ENCODE measurements at places on chromosomes 7 and 10.

GRCh38 chr7:116340943-116341907 is 130.9 kb downstream of the TES start:
- DNase-seq = no peak

GRCh38 chr7:149245244-149245643 is 5.8 kb downstream of the ZNF212 start:
- no peak for DNase-seq

DNA sequence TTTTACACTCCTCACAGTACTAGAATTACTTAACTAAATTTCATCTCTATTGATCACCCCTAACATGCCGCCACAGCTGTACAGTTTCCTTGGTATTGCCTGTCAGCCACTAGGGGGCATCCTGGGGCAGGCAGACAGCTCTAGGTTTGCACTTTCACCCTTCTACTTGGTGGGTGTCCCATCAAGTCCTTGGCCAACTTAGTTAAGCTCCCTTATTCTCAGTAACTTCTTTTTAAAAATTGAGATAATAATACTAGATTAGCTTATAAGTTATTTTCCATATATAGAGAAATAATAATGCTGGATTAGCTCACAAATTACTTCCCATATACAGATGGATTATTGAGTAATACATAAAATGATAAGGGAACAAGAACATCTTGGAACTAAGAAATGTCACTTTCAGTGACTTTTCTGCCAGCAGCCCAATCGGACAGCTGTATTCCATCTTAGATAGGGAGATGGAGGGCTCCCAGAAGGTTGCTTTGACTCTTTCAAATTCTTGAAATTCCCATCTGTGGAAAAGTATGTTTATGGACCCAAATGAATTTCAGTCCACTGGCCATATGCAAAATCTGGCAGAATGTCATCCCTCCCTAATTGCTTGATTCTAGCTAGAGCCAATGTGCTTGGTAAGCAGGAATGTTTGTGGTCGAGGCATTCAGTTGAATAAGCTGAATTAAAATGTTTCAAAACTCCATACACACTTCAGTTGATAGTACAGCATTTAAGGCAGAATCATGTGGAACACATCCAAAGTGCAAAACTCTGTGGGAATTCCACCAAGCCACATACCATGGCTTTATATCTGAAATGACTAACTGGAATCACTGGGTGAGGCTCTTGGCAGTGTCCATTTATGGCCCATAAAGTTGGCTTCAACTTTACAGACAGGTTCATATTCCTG is 309.7 kb downstream of the CSTF2T start:
- peak; percentile 40 for DNase-seq

DNA sequence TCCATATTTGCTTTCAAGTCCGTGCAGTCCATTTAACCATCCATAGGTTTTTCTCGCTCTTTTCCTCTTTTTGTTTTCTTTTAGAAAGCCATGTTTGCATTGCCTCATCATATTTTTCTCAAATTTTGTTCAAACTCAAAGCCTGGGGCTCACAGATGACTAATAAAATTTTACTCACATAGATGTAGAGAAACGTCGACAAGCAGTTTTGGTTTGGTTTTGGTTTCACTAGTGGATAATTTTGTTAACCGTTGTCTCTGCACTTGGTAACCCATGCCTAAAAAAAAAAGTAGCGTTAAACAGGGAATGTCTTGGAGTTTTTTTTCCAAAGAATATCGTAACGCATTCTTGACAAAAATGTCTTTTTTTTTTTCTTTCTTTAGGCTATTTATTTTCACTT is 344.2 kb upstream of the GALNT17 start:
- DNase-seq = no peak

DNA sequence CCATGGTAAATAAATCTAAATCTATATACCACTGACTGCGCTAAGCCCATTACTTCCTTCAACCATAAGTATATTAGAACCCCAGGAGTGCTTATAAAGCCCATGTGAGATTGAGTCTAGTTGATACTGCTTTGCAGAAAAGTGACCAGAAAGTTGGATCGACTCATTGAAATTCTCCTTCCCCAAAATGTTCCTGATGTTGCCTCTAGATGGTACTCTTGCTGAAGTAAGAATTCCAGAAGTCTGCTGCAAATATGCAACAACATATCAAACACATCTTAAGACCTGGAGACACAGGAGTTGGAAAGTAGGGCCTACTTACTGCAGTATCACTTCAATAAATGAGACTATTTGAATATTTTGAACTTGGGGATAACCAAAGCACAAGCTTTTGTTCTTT is 550.8 kb downstream of the IPMK start:
- no peak for DNase-seq

DNA sequence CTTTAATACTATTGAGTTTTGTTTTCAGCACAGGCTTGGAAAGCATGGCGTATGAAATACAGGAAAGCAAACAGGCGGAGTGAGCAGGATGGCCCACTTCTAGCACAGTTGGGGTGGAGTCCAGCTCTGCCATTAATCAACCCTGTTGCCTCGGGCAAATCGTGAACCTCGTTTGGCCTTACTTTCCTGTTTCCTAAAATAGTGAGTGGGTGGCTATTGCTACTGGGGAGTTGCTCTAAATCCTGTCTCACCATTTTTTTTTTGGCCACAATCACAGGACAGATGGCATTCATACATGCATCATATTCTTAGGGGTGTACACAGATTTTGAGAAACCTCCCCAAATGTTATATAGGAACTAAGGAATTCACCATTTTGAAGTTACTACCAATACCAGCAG is 157.8 kb downstream of the ANLN start:
- no peak for DNase-seq

DNA sequence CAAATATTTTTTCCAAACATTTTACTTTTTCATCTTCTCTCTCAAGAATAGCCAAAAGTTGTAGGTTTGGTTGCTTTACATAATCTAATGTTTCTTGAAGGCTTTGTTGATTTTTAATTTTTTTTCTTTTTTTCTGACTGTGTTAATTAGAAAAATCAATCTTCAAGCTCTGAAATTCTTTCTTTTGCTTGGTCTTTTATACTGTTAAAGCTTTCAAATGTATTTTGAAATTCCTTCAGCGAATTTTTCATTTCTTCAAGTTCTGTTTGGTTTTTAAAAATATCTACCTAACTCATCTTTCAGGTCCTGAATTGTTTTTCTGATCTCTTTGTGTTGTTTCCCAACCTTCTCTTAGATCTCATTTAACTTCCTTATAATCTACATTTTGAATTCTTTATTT is 109.3 kb downstream of the SLC25A40 start:
- DNase-seq = no peak

GRCh38 chr10:64733980-64734379 is 1212.8 kb downstream of the REEP3 start:
- peak; percentile 1 for DNase-seq

DNA sequence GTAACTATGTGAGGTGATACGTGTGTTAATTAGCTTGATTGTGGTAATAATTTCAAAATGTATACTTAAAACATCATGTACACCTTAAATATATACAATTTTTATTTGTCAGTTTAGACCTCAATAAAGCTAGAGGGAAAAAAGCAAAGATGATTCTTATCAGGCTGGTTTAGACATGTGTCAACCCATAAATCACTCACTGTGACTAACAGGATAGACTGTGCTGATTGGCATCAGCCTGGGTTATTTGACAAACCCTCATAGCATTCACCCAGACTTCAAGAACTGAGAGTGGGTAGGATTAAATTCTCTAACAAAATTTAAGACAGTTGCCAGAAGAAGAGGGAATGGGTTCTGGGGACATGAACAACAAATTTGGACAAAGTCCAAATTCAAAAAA is 73.8 kb upstream of the TMEM140 start:
- no peak for DNase-seq
